Upper lobe of right lung (tissue), 1 donor: ENCODE measurements at places on chromosomes 2 and 18. TPM values are rescaled to one million over a fixed set of nuclear protein-coding genes. Genes with fewer than 3 reads are reported as not detected.
A peak's percentile ranks its signal among the peaks of the same experiment; 100 is the strongest.

Gene SCRN3
- 20.0 TPM for total RNA-seq

Gene CTDP1
- 23.0 TPM for total RNA-seq

Gene ATP5MC3
- 113 TPM for total RNA-seq

Gene KCNJ13
- not detected for total RNA-seq

Gene CYTIP
- 34.7 TPM for total RNA-seq

GRCh38 chr18:49762191-49763077 is 50.9 kb downstream of the ACAA2 start:
- no peak overlapping the region for H3K27ac ChIP-seq
- no peaks in the 10 kb centered on the region for H3K27me3 ChIP-seq
- H3K4me1 ChIP-seq, result no peaks in the 10 kb centered on the region

- DNase-seq, result no peak
- H3K27me3 ChIP-seq, result no peaks in the 10 kb centered on the region
Measured at GRCh38 chr2:69222953-69223658, 163.9 kb downstream of the GFPT1 start.

GRCh38 chr2:69241093-69241492 is 145.9 kb downstream of the GFPT1 start:
- no peaks in the 10 kb centered on the region for H3K27me3 ChIP-seq
- no peaks in the 10 kb centered on the region for H3K4me1 ChIP-seq
- DNase-seq, result no peak

DNA sequence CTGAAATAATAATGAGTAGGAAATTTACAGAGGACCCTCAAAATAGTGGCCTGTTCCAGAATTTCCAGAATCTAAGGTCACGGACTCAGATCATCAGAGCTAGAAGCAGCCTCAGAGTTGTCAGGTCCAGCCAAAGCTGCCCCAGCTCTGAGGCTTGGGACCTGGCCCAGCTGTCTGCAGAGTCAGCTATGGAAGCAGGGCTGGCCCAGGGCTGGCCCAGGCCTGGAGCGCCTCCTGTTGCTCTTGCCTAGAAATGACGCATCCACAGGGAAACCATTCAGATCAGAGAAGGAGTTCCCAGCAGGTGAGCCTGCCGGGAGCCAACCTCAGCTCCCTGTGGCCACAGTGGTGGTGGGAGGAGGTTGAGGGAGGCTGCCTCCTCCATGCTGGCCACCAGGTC is 106.7 kb upstream of the ARL4C start:
- H3K27ac ChIP-seq, result no peak overlapping the region
- H3K36me3 ChIP-seq, result no peaks in the 10 kb centered on the region
- no peaks in the 10 kb centered on the region for H3K4me1 ChIP-seq
- no peak for DNase-seq
- no peaks in the 10 kb centered on the region for H3K27me3 ChIP-seq

DNA sequence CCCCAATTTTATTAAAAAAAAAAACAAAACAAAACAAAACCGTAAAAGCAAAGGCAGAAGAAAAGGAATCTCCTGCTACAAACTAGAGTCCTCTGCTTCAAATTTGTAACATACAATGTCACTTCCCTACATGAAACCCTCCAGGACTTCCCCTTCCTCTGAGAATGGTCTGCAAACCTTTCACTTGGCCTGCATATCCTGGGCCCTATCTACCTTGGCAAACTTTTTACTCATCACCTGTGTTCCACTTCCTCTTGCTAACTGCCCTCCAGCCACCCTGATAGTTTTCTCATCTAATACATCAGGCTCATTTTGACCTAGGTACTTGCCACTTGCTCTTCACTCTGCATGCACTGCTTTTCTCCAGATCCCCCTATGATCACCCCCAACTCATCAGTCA is 255.5 kb downstream of the ETAA1 start:
- peaks cover 18% of the 10 kb centered on the region for H3K4me1 ChIP-seq
- H3K27me3 ChIP-seq, result no peaks in the 10 kb centered on the region
- no peak overlapping the region for H3K4me3 ChIP-seq
- H3K36me3 ChIP-seq, result no peaks in the 10 kb centered on the region
- DNase-seq, result no peak
- H3K27ac ChIP-seq, result no peak overlapping the region

- H3K27me3 ChIP-seq, result no peaks in the 10 kb centered on the region
- H3K27ac ChIP-seq, result no peak overlapping the region
- H3K36me3 ChIP-seq, result no peaks in the 10 kb centered on the region
- H3K4me3 ChIP-seq, result no peak overlapping the region
- DNase-seq, result no peak
- no peaks in the 10 kb centered on the region for H3K4me1 ChIP-seq
Measured at GRCh38 chr18:68431111-68431921, 283.6 kb downstream of the TMX3 start.

- no peaks in the 10 kb centered on the region for H3K4me1 ChIP-seq
- no peak overlapping the region for H3K4me3 ChIP-seq
- no peaks in the 10 kb centered on the region for H3K36me3 ChIP-seq
- H3K27me3 ChIP-seq, result no peaks in the 10 kb centered on the region
- no peak for DNase-seq
- no peak overlapping the region for H3K27ac ChIP-seq
Measured at GRCh38 chr2:180040146-180040925, 33.2 kb upstream of the CWC22 start.

DNA sequence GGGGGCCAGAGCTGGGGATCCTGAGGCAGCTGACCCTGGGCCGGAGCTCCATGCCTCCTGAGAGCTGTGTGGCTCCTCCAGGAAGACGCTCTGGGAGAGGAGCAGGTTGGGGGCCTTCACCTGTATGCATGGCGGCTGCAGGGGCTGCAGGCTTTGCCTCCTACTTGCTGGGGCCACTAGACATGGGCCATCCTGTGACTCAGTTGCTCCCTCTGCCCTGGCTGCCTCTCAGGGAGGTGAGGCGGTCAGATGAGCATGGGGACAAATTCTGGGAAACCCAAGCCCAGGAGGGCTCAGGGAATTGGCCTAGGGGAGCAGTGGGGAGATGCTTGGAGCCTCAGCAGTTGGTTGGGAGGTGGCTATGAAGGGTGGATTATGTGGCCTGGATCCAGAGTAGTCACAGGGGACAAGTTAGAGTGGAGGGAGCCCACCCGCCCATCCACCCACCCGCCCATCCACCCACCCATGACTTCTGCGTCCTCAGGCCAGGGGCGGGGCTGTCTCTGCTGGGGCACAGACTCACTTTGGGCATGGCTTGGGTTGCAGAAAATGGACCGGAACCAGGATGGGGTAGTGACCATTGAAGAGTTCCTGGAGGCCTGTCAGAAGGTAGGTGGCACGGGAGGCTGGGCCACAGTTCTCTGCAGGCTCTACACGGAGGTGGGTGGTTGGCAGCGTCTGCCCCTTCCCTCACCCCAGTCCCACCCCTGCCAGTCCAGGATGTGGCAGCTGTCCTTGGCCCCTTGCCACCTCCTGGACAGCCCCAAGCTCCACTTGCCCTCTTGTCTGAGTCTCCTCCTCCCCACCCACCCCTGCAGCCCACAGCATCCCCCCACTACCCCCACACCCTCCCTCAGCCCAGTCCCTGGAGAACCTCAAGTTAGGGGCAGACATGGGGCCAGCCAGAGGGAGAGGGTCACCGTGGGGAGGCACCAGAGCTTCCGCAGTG is 19.5 kb upstream of the FAHD2A start:
- H3K27ac ChIP-seq, result no peak overlapping the region
- no peak overlapping the region for H3K4me3 ChIP-seq
- peak; percentile 54 for DNase-seq

DNA sequence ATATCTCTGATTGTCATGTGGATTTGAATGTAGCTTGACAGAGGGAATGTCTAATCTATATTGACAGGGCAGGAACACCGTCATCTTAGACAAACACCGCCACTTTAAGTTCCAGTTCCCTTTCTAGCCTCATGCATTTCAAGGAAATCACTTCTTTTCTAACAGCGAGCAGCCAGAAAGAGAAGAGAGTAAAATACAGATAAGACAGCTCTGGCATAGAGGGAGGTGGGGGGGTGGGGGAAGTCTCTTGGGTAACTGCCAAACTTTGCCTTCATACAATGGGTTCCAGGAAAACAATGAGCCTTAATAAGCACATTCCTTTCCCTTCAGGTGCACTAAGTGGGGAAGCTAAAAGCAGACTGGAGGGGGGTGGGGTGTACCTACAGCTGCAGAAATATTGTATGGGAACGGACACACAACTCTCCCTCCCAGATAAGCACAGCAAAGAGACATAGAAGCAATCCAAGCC is 37.2 kb downstream of the CASP10 start:
- DNase-seq, result no peak
- no peak overlapping the region for H3K4me3 ChIP-seq
- H3K36me3 ChIP-seq, result peaks cover 30% of the 10 kb centered on the region
- no peaks in the 10 kb centered on the region for H3K27me3 ChIP-seq
- peaks cover 26% of the 10 kb centered on the region for H3K4me1 ChIP-seq

GRCh38 chr2:105934467-105934866 is 189.8 kb downstream of the NCK2 start:
- no peak overlapping the region for H3K27ac ChIP-seq
- H3K4me1 ChIP-seq, result no peaks in the 10 kb centered on the region
- H3K36me3 ChIP-seq, result no peaks in the 10 kb centered on the region
- H3K27me3 ChIP-seq, result no peaks in the 10 kb centered on the region
- no peak for DNase-seq

- no peak overlapping the region for H3K4me3 ChIP-seq
- no peaks in the 10 kb centered on the region for H3K4me1 ChIP-seq
- no peak overlapping the region for H3K27ac ChIP-seq
Measured at GRCh38 chr2:223269386-223269785, 217.4 kb downstream of the KCNE4 start.

DNA sequence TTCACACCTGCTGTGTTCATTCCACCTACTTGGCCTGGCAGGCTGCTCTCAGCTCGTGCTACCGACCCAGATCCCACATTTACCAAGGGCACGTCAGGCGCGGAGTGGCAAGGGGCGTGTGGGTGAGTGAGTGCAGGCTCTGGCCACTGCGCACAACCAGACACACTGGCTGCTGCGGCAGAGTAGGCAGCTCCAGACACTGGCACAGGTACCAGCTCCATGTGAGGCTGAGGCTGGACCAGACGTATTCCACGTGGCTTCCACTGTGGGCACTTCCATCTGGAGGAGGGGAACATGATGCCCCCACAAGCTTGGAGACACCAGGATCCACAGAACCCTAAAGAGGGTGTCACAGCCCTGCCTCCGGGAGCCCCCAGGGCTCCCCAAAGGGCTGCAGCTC is 74.6 kb upstream of the ZNF804A start:
- peak; percentile 49 for DNase-seq
- no peak overlapping the region for H3K27ac ChIP-seq
- no peak overlapping the region for H3K4me3 ChIP-seq
- H3K27me3 ChIP-seq, result no peaks in the 10 kb centered on the region

- no peak overlapping the region for H3K27ac ChIP-seq
- no peak for DNase-seq
- H3K36me3 ChIP-seq, result no peaks in the 10 kb centered on the region
- no peak overlapping the region for H3K4me3 ChIP-seq
- H3K4me1 ChIP-seq, result no peaks in the 10 kb centered on the region
Measured at GRCh38 chr2:224281374-224281773, 120.5 kb downstream of the FAM124B start.

- H3K27ac ChIP-seq, result no peak overlapping the region
- H3K4me1 ChIP-seq, result no peaks in the 10 kb centered on the region
- no peaks in the 10 kb centered on the region for H3K27me3 ChIP-seq
- no peak for DNase-seq
- no peaks in the 10 kb centered on the region for H3K36me3 ChIP-seq
- H3K4me3 ChIP-seq, result no peak overlapping the region
Measured at GRCh38 chr2:150178591-150178990, 308.9 kb downstream of the RND3 start.

DNA sequence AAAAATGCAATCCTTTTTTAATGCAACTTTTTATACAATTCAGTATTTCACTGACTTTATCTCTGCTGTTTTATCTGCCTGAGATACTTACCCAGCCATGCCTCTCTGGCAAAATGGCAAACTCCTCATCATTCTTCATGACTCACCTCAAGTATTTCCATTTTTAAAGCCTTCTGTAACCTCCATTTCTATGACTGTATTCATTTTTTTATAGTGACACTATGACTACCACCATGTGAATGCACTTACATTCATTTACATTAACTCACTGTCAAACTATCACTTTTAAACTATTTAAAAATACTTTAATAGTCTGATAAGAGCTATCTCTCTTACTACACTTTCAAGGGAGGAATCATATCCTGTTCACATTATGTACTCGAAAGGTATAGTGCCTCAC is 99.4 kb upstream of the SCN7A start:
- H3K36me3 ChIP-seq, result no peaks in the 10 kb centered on the region
- H3K27me3 ChIP-seq, result no peaks in the 10 kb centered on the region
- no peaks in the 10 kb centered on the region for H3K4me1 ChIP-seq
- no peak overlapping the region for H3K27ac ChIP-seq
- no peak overlapping the region for H3K4me3 ChIP-seq

DNA sequence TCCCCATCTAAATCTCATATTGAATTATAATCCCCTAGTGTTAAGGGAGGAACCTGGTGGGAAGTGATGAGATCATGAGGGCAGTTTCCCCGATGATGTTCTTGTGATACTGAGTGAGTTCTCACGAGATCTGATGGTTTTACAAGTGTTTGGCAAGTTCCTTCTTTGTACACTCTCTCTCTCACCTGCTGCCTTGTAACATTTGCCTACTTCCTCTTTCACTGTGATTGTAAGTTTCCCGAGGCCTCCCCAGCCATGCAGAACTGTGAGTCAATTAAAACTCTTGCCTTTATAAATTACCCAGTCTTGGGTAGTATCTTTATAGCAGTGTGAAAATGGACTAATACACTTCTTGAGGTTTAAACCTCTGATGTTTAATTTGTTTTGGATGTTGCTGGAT is 177.5 kb downstream of the CD8B2 start:
- no peak for DNase-seq
- no peaks in the 10 kb centered on the region for H3K27me3 ChIP-seq
- no peaks in the 10 kb centered on the region for H3K4me1 ChIP-seq

DNA sequence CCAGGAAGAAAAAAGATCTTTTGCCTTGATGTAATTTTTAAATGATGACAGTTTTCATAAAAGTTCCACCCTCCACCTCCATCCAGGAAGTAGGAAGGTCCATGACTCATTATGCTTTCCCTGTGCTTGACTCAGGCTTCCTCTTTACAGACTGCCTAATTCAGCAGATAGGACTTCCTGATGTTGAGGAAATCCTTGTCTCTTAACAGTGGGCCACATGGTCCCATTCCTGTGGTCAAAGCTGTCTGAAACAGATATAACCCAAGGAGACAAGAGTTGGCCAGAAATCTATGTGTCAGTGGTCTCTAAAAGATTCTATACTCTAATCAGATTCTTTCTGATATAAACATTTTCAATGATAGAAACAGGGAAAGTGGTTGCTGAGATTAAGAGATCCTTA is 119.1 kb downstream of the BAZ2B start:
- no peaks in the 10 kb centered on the region for H3K4me1 ChIP-seq
- peak overlapping the region; percentile 13 for H3K27ac ChIP-seq
- no peak for DNase-seq

DNA sequence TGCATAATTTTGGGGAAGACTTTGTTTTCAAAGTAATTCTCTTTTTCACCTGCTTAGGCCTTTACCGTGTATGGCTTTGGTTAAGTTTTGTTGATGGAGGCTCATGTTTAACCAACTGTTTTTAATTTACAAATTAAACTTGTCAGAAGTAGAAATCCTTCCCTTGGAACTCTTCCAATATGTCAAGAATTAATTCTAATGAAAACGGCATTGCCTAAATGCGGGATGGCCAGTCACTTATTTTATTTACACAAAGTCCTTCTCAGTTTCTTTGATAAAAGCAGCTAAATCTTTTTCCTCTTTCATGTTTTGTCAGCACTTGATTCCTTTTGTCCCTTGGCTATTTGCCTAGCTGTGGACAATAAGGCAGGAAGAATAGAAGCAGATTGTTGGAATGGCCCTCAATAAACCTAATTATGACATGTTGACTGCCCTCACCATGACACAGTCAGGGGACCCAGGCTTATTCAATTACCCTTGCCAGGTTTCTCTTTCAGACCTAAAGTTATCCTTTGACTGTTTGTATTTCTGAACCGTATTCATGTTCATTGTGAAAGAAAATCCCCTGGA is 26.3 kb downstream of the PAX3 start:
- no peak for DNase-seq
- no peaks in the 10 kb centered on the region for H3K36me3 ChIP-seq
- H3K4me3 ChIP-seq, result no peak overlapping the region
- H3K4me1 ChIP-seq, result no peaks in the 10 kb centered on the region
